Stimulated activated CD4-positive, alpha-beta T cell treated with anti-CD3 and anti-CD28 coated beads, TNF-alpha, amount 100 ng/mL, for 48 hours (primary cell): ENCODE measurements at places on chromosomes 7 and 10.
A peak's percentile ranks its signal among the peaks of the same experiment; 100 is the strongest.

GRCh38 chr7:24660546-24660945 lies 87.3 kb downstream of the PALS2 start:
- no peak for DNase-seq

GRCh38 chr7:73341877-73342276 lies 13.9 kb downstream of the FKBP6 start:
- DNase-seq, result no peak

- DNase-seq, result no peak
These were observed 21.5 kb downstream of the CH25H start for GRCh38 chr10:89185658-89186057.

GRCh38 chr10:82535457-82535856 lies 660.5 kb downstream of the NRG3 start:
- DNase-seq, result no peak

DNA sequence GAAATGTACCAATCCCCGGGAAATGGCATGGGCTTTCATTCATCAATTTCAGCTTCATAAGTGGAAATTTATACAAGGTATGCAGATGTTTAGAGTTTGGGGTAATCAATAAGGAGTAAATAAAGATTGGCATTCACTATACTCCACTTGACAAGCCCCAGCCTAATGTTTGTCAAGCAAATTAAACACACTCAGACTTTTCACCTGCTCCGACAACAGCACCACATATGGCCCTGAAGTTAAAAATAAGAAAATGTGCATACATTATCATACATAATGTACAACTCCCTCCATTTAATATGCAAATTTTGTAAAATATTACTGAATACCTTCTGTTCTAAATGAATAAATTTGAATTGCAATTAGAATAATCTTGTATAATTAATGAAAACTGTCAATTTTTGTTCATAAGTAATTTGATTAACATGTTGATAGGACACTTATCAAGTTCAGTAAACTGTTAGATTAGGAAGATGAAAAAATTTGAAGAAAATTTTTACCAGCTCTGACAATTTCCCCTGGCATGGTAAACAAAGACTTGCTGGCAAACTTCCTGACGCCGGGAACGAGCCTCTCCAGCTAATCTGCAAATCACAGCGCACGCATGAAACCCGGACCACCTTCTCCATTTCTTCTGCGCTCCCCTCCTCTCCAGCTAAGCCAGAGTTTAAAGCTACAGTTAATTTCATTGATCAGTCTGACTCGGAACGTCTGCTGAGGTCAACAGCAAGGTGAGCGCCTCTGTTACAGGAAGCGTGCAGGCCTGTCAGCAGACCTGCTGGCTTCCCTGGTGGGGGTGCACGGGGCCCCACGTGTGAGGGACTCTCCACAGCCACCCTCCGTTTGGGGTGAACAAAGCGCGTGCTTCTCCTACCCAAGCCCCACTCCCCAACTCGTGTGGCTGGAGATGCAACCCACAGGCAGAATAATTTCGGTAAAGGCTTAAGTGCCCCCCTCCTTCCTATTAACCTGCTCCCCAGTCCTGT lies 70.7 kb downstream of the EBF3 start:
- no peak for DNase-seq

DNA sequence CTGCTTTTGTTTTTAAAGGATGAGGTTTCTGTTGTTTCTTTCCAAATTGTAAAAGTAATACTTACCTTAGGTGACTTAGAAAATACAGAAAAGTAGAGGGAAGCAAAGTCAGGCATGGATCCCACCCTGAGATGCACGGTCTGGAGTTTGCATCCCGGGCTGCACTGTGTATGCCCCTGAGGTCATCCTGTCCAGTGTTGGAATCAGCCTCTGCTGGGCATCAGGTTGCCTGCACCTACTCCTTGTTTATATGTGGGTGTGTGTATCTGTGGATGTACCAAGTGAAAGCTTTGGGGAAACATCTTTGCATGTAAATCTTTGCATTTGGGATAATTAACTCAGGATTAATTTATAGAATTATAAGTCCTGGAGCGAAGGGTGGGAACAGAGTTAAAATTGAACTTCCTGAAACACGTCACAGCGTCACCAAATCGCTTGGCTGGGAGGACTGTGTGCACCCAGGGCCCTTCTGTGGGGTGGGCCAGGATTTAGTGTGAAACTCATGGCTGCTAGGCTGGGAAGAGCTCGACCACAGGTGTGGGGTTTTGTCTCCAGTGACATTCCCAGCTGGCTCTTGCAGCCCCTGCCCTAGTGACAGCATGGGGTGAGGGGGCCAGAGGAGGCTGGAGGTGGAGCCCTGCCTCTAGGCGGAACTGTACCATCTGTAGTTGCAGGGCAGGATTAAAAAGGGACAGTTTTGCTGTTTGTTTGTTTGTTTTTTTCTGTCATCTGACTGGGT lies 27.9 kb downstream of the GTF2IRD1 start:
- DNase-seq, result no peak

- DNase-seq, result no peak
These were observed 84.5 kb upstream of the WNT16 start for GRCh38 chr7:121244120-121244870.

DNA sequence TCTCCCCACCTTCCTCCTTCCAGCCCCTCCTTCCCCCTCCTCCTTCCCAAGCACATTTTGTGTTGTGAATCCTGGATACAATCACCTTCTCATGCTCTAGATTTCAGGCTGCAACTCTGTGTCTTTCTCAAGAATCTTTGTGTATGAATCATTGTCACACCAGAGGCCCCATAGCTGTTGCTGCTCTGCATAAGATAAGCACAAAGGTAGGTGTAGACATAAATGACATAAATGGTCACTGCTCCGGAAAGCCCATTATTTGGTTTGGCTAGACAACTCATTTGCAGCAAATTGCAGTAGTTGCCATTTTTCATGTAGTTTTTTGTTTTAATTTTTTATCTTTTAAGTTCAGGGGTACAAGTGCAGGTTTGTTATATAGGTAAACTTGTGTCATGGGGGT lies 216.3 kb upstream of the NRP1 start:
- no peak for DNase-seq

DNA sequence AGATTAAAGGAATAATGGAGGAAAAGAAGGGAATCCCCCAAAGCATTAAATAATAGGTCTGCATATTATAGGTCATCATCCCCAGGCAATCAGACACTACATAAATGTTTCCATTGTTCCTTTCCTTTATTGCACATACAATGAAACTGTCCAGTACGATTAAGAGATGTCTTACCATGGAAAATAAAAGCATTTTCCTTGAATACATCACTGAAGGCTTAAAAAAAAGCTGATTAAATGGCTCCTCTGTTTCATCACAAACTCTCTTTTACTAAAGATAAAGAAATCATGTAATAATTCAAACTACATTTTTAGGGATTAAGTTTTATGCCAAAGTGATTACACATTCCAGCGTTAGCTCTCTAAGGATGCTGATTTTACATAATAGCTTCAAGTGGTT lies 316.0 kb downstream of the AGMO start:
- DNase-seq, result no peak

DNA sequence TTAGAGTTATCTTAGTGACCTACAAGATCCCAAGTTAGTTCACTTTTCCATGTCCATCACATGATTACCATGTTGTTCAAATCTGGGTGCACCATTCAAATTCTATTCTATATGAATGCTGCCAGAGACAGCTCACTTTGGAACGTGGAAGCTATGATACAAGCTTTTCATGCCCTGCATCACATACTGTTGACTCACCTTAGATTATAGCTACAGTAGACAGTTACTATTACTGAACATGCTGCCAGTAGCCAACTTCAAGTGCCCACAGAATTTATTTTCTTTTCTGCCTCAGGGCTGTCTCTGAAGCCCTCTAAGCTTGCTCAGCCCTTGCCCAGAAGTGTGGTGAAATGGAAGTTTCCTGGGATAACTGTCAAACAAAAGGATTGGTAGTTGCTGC lies 231.1 kb downstream of the GPR158 start:
- no peak for DNase-seq

GRCh38 chr10:36283827-36284226 lies 641.7 kb upstream of the FZD8 start:
- no peak for DNase-seq

DNA sequence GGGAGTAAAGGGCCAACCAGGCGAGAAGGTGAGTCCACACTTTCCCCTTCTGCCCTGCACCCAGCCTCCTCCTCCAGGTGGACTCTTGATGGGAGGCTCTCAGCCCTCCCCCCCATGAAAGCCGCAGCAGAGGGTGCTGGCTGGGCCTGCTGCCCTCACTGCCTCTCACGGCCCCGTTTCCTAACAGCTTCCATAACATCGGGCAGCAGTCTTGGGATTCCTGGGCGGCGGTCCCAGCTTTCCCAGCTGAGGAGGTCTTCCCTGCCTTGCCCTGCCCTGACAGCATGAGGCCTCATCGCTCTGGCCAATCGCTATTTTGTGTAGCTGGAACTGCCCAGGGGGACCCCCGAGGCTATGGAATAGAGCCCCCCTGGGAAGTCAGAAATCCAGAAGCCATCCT lies 76.3 kb downstream of the COL13A1 start:
- DNase-seq, result no peak

- no peak for DNase-seq
These were observed 5.1 kb downstream of the MSRB2 start for GRCh38 chr10:23100331-23101030.

- no peak for DNase-seq
These were observed 257.8 kb upstream of the PPP2R2D start for GRCh38 chr10:131642966-131643365.

DNA sequence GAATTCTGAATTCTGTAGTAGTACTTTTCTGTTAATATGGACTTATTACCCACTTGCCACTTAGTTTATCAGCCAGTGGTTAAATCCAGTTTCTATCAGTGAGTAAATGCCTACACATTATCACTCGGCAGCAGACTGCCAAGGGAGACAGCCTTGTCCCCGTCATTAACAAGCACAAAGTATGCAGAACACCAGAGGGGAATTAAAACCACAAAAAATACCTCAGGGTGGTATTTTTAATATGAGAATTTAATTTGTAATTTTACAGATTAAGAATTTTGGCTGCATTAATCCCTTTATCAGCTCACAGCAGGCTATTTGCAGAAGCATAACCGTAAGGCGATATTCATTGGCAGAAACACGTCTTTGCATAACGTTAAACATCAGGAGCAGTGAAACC lies 150.0 kb upstream of the FZD1 start:
- no peak for DNase-seq

- DNase-seq, result no peak
These were observed 143.2 kb downstream of the NRCAM start for GRCh38 chr7:108313086-108313485.

DNA sequence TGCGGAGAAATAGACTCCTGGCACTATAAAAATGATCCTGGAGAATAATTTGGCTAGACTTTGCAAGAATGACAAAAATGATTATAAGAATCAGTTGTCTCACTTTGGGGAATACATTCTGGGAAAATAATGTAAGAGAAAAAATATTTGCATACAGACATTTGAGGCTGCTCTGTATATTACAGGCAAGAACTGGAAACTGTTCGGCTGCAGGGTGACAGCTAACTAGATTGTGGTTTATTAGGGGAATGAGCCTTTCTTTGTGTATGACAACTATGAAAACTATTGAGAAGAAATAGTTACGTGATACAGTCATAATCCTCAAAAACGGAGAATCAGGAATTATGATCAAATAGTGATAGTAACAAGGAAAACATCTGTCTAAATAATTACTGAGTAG lies 8.6 kb downstream of the TRIM56 start:
- no peak for DNase-seq

DNA sequence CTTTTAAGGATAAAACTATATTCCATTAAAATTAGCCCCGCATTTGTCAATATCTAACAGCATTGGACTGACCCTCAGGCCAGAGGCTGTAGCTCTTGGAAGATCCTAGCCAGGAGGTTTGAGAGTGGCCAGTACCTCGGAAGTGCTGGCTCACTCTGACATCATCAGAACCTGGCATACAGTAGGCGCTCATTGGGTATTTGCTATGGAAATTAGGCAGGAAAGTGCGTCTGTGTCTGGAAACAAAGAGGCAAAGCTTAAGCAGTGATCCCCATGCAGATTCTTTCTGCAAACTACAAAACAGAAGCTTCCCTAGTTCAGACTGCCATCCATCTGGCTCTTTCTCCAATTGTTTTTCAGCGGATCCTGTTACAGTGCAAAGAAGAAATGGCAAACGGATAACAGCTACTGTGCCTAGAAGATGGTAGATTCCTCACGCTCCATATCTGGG lies 1.7 kb upstream of the PRKCQ start:
- no peak for DNase-seq

GRCh38 chr10:26437637-26438461 lies at the start of gene APBB1IP:
APBB1IP (plus strand) TSS chr10:26438341; CDS start chr10:26492327, 53,986 bp downstream.
- DNase-seq, result peak; percentile 48

DNA sequence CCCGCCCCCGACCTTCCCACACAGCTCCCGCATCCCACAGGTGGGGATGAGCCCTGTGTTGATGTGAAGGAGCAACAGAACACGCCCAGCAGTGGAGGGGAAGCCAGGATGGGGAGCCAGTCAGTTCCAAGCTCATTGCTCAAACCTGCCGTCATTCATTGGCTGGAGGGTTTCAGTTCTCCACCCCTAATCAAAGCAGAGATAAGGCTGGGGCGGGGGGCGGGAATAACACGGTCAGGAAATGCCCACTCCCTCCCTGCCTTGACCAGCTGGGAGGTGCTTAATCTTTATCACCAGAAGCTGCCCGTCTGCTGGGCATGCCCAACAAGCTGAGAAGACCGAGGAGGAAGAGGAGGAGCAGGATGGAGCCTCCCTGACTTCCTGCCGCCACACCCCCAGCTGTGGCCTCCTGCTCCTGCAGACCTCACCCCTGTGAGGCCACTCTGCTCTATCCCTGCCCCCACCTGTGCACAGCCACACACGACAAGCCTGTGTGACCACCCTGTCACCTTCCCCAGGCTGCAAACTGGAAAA lies 265.1 kb downstream of the ZEB1 start:
- no peak for DNase-seq

DNA sequence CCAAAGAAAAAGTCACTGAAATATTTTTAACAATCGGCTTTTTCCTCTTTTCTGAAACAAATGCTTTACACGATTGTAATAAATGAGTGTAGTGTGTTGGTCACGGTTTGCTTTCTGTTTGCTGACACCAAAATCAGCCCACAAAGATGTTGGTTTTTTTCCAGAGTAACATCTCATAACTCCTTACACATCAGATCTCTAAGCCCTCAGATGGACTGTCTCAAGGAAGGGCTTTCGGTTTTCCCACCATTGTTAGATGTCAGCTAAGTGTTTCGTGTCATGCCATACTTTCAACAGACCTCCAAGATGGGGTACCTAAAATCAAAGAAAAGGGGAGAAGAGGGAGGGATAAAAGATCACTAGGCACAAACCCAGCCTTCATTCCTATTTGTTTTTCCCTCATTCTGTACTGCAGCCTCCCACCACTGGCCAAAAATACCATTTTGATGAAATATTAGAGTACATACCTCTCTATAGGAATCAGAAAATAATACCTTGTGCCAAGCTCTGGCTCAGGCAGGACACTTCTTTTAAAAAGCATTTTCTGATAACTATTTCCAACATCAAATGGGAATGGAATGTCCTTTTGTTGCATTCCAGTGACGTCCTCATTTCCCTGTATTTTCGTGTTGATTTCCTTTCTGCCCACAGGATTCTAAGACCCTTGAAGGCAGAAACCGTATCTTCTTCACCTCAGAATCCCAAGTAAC lies 159.1 kb downstream of the DGKI start:
- no peak for DNase-seq
